PC-3 (cell line): ENCODE measurements at places on chromosomes 1 and 21.

- DNase-seq: no peak
Observed at GRCh38 chr1:161499099-161500039, 5.9 kb upstream of the FCGR2A start.

DNA sequence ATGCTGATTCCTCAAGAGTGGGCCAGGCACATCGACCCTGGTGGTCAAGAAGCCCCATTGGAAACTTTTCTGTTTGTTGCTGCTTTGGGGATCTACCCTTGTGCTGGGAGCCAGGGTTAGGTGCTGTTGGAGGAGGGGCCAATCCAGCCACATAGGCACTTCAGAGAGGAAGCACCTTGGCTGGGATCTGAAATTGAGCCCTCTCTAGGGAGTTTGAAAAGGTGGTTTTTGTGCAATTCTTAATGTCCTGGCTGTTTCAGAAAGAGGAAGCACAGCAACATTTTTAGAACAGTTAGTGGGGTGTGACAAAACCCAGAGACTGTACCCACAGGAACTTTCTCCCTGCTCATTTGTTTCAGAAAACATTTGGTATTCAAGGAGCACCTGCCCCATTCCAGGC, 17.2 kb upstream of the BEND5 start:
- DNase-seq: no peak

- no peak for DNase-seq
Observed at GRCh38 chr1:226542623-226543103, 5.9 kb upstream of the STUM start.

DNA sequence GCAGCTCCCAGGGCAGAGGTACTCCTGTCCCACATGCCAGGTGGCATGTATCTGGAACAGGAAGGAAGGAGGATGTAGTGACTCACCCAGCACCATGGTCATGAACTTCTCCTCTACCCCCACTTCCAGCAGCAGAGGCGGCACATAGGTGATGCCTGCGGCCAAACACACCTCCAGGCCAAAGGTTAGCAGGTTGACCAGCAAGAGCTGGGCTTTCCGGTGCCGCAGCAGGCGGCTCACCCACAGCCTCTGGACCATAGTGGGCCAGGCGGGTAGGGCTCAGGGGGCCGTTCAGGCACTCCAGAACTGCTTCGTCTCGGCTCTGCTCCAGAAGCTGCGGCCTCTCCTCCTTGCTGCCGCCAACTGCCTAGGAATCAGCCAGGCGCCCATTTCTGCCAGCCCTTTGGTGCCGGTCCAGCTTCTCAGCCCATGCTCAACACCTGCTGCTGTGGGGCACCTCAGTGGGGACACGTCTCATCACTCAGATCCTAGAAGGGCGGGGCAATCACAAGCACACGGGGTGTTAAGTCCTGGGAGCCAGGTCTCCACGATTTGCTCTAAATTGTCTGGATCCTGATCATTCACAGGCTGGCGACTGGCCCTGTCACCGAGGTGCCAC, 15.8 kb downstream of the SLC45A3 start:
- peak; percentile 91 for DNase-seq

DNA sequence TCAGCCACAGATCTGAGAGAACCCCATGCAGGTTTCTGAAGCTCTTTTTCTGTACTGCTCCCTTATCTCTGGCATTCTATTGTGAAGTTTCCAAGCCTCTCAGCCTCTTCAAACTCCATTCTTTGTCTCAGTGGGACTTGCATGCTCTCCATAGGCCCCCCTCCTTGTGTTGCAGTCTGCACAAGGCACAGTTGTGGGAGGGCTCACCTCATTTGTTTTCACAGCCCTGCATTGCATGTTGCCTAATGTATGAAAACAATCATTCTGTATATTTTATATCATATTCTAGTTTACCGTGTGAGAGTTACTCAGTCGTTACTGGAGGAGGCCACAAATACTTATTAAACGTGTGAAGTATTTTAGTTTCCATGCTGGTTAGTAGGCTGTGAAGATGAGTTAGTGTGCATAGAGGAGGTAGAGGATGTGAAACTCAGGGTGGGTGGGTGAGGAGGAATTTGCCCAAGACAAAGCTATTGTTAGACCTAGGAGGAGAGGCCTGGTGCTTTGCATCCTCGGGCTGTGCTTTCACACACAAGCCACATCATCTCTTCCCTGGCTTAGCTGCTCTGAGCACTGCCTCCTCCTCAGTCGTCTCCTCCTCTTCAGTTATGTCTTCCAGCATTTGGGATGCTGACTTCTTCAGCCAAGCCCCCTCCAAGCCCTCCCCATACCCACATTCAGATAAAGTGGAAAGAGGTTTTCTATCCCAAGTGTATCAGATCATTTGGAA, 7.8 kb upstream of the CHI3L2 start:
- DNase-seq: no peak

DNA sequence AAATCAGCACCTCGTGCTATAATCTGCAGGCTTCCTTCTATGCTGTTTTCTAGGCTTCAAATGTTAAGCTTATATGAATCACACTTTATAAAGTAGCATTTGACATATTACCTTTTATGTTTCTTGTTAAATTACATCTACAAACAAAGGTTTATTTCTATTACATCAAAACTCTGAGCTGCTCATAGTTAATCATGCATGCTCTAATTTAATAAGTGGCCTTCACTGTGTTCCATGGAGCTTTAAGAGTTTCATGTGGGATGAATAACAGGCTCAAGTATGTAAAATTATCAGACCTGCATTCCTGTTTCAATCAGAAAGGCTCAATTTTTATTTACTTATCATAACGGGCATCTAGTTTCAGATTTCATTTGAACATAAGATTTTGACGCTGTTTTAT, 13.0 kb downstream of the SLC19A2 start:
- DNase-seq: peak; percentile 72

GRCh38 chr1:17828991-17829390, 73.9 kb downstream of the ACTL8 start:
- no peak for DNase-seq

GRCh38 chr1:180219776-180220175, 10.3 kb upstream of the LHX4 start:
- no peak for DNase-seq

- peak; percentile 4 for DNase-seq
Observed at GRCh38 chr1:61534847-61535246, 190.1 kb downstream of the TM2D1 start.

DNA sequence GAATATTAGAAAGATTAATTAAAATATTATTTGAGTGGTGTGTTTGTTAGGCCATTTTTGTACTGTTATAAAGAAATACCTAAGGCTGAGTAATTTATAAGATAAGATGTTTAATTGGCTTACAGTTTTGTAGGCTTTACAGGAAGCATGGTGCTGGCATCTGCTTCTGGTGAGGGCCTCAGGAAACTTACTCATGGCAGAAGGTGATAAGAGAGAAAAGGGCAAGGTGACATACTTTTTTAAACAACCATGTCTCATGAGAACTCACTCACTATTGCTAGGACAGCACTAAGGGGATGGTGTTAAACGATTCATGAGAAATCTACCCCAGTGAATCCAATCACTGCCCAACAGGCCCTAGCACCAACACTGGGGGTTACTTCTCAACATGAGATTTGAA, 56.7 kb upstream of the RGS21 start:
- DNase-seq: no peak

GRCh38 chr1:245278846-245279245, 124.1 kb downstream of the KIF26B start:
- DNase-seq: no peak

GRCh38 chr1:226051365-226051764, 11.2 kb upstream of the H3-3A start:
- peak; percentile 27 for DNase-seq

GRCh38 chr21:16211339-16212303, 481.8 kb downstream of the USP25 start:
- DNase-seq: no peak

GRCh38 chr1:76268341-76268740, 193.8 kb downstream of the ST6GALNAC3 start:
- no peak for DNase-seq

DNA sequence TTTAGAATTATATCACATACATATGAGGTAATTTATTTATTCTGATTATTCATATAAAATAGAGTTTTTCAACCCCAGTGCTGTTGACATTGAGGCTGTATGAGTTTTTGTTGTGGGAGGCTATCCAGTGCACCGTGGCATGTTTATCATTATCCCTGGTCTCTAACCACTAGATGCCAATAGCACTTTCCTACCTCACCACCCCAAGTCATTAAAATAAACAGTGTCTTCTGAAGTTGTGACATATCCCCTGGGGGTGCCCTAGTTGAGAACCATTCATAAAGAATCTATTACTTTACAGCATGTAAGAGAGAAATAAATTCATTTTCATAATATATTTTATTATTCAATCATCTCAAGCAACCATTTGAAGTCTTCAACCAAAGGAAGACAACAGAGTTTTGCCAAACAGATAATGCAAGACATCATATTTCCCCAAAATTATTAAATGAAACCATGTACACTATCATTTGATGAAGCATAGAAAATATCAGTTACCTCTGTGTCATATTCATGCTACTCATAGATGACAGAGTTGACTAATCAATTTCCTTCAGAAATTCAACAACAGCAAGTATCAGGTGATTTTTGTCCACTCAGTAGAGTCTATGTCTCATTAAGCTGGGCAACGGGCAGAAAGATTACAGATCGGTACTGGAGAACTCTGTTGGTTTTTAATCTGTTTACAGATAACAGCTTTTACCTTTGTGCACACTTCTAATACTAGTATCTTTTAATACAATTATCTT, 39.5 kb upstream of the RGS1 start:
- DNase-seq: no peak
